ENCODE measurements at places on chromosomes 4 and X.

GRCh38 chrX:78946178-78946931, 1.2 kb downstream of the P2RY10 start:
- no peak for DNase-seq

DNA sequence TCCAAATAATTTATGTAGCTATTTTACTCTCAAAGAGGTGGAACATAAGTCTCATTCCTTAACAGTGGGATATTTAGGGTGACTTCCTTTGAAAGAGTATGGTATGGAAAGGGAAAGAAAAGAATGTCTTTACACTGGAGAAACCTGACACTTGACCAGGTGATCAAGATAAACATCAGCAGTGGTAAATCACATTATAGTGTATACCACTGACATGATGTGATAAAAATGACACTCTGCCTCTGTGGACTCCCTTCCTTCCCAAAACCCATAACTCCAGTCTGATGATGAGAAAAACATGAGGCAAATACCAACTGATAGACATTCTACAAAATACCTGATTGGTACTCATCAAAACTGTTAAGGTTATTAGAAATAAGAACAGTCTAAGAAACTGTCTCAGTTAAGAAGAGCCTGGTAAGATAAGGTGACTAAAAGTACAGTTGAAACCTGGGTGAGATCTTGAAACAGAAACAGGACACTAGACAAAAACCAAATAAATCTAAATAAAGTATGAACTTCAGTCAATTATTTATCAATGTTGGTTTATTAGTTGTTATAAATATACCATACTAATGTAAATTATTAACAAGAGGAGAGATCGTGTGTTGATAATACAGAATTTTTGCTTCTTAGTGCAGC, 144.2 kb upstream of the PCDH18 start:
- DNase-seq: no peak

GRCh38 chr4:152010710-152011079, 249.9 kb upstream of the GATB start:
- DNase-seq: peak; percentile 48

DNA sequence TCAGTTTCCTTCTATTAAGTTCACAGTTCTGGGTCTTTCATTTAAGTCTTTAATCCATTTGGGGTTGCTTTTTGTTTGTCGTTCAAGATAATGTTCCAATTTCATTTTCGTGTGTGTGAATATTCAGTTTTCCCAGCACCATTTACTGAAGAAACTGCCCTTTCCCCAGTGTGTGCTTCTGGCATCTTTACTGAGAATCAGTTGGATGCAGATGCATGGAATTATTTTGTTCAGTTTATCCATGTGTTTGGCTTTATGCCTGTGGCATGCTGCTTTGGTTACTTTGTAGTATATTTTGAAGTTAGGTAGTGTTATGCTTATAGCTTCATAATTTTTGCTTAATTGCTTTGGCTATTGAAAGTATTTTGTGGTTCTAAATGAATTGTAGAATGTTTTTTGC, 163.8 kb upstream of the HDX start:
- no peak for DNase-seq

- no peak for DNase-seq
Observed at GRCh38 chr4:88819818-88820697, 122.4 kb upstream of the NAP1L5 start.

DNA sequence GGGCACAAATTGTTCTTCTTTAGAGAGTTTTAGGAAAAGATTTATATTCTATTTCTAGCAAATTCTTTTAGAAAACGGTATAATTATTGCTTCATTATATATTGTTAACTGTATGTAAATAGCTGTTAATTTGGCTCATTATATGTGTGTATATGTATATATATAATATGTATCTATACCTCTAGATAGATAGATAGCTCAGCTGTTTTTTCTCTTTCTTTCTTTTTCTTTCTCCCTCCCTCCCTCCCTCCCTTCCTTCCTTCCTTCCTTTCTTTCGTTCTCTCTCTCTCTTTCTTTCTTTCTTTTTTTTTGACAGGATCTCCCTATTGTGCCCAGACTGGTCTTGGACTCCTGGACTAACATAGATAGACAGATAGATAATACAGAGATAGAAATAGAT, 1538.8 kb downstream of the PCDH7 start:
- no peak for DNase-seq

DNA sequence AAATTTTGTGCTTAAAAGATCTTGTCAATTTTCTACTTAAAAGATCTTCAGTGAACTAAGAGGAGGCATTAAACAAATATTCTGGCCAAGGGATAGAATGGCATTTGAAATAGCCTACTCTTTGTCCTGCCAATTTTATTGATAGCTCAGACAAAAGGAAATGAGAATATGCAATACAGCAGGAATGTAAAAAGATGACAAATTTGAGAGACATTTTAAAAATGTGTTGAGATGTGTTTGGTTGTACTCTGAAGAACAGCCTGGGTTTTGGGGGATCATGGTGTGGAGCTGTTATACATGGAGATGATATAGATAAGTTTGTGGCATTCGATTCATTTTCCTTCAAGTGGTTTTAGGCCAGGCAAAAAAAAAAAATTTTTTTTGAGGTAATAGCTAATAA, 11.6 kb upstream of the MAD2L1 start:
- no peak for DNase-seq

DNA sequence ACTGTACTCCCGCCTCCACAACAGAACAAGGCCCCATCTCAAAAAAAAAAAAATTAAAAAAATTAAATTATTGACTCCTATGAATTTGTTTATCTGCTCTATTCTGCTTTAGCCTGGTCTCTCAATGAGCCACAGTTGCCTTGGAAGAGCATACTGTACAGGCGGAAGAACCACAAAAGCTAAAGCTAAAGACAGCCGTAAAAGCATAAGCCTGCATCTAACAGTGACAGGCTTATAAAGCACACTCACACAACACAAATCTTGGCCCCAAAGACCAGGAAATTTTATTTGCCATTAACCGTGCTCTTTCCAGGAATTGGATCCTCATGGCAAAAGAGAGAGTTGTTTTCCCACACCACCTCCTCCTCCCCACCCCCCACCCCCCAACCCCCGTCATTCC, 53.5 kb upstream of the KLF3 start:
- DNase-seq: no peak

All from putamen (tissue), 1 donor.